ENCODE measurements at places on chromosomes 6 and 20. TPM values are rescaled to one million over a fixed set of nuclear protein-coding genes. Genes with fewer than 3 reads are reported as not detected.

Gene TULP1
- not detected for total RNA-seq

Gene MUCL3
- total RNA-seq, result not detected

Gene HLA-DQB1
- 4.6 TPM for total RNA-seq

Gene HTR1E
- total RNA-seq, result not detected

Gene STK38
- 27.4 TPM for total RNA-seq

GRCh38 chr6:33755070-33755869 is 8.6 kb upstream of the IP6K3 start:
- DNase-seq, result no peak

DNA sequence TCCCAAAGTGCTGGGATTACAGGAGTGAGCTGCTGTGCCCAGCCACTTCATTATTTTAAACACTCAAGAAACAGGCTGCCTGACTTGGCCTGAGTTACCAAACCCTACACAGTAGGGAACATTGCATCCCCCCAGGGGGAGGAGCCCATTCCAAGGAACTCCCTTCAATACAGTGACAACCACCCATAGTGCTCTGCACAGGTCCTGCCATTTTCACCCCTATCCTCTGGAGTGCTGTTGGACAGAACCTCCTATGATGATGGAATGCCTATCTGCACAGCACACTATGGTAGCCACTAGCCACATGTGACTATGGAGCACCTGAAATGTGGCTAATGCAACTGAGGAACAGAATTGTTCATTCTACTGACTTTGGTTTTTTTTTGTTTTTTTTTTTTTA is 11.7 kb downstream of the ACOT8 start:
- DNase-seq, result no peak

DNA sequence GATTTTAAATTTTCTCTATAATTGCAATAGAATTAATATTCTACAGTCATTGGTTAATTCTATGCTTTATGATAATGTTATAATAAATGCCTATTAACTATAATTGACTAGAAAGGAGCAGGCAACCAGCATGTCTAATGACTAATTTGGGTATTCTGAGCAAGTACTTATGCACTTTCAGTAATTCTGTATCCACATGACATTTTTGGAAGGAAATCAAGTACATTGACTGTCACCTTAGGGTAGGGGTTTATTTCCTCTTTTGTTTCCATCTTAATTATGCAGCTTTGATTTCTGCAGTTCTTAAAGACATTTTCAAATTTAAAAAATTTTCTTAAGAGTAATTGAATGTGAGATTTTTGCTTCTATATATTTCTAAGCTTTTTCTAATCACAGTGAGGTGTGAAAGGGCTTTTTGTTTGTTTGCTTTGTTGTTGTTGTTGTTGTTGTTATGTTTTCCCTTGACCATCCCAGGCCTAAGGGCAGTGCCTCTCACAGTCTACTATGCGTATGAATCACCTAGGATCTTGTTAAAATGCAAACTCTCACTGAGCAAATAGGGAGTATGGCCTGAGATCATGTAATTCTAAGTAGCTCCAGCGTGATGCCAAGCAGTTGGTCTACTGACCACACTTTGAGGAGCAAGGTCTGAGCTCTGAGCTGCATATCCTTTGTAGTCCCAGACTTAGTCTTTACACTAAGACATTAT is 467.1 kb upstream of the RNF217 start:
- DNase-seq, result no peak
